ENCODE measurements at places on chromosomes 3 and 15.

GRCh38 chr3:40292637-40293349, 16.7 kb upstream of the EIF1B start:
- DNase-seq, result no peak

DNA sequence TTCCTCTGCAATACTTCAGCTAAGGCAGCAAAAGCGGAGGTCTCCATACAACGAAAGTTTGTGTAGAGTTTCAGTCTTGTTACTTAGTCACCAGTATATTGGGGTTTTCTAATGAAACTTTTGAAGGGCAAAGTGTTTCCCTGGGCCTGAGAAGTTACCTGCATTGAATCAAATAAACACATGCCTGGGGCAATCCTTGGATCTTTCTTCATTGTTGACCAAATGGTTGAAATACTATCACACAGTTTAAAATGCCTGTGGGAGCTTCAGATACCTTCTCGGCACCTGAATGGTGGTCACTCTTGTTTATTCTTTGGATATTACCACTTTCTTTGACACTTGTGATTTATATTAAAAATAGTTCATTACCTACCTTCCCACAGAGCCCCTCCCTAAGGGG, 988 bp upstream of the CHSY1 start:
- DNase-seq, result no peak

DNA sequence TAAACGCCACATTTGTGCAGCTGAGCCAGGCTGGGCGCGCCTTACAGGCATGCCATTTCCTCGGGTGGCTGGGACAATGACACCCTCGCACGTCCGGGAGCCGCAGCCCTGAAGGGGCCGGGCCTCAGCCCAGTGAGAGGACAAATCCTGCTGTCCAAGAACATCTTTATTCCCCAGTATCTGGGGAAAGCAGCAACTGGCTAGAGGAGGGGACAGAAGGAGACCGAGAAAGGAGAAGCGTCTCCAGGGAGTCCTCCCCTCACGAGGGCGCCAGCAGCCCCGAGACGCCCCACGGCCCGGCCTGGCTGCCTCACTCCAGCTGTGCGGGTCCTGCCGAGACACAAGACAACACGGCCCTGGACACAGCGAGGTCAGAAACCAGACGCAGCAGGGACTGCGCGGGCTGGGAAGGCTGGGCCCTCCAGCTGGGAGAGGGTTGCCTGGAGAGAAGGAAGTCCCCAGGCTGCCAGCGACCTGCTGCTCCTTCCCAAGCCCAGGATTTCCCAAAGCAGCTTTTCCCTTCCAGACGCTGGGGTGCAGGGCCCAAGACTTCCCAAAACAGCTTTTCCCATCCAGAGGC, 130.2 kb downstream of the CHSY1 start:
- peak; percentile 65 for DNase-seq

DNA sequence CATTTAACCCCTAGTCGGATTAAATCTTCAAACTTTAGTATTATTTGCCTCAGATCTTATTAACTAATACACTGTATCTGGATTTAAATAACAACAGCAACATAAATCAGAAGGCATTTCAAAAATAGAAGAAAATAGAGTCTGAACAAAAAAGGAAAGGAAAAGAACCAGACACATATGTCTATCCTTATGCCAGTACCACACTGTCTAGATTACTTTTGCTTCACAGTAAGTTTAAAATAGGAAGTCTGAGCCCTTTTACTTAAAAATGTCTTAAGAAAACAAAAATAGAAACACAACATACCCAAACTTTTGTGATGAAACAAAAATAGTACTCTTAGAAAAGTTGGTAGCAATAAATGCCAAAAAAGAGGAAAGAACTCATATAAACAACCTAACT, 1615.8 kb downstream of the SI start:
- DNase-seq, result no peak

GRCh38 chr3:63963496-63963895, 51.3 kb upstream of the SCAANT1 start:
- DNase-seq, result no peak

- DNase-seq, result no peak
These were observed 118.7 kb upstream of the KLHL25 start for GRCh38 chr15:85913461-85913860.

- DNase-seq, result no peak
These were observed 190.8 kb downstream of the ZNF621 start for GRCh38 chr3:40715551-40715950.

DNA sequence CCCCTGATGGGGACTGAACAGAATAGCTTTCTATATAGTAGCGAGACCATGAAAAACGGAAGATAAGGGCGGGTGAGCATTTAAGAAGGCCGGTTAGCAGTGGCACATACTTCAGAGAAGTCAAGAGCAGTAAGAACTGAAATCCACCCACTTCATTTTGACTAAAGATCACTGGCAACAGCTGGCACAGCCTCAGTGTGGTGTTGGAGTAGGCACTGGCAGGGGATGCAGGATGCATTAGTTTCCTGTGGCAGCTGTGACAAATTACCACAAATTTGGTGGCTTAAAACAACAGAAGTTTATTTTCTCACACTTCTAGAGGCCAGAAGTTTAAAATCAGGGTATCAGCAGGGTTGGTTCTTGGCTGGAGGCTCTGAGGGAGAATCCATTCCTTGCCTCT, 176.5 kb downstream of the ADAMTSL3 start:
- no peak for DNase-seq

DNA sequence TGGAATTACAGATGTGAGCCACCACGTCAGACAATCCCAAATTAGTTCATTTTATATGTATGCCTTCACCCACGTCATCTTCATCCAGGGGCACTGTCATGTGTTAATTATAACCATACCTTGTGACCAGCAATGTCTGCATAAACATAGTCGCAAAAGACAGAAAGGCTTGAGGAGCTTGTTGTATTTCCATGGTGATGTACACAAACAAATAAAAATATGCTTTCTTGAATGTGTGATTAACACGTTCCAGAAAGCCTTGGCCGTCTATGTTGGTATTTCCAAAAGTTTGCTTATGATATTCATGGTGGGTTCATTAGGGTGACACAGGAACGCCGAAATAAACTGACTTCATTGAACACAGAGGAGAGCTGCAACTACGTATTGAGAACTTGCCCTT, 524.7 kb upstream of the ZNF717 start:
- peak; percentile 9 for DNase-seq

DNA sequence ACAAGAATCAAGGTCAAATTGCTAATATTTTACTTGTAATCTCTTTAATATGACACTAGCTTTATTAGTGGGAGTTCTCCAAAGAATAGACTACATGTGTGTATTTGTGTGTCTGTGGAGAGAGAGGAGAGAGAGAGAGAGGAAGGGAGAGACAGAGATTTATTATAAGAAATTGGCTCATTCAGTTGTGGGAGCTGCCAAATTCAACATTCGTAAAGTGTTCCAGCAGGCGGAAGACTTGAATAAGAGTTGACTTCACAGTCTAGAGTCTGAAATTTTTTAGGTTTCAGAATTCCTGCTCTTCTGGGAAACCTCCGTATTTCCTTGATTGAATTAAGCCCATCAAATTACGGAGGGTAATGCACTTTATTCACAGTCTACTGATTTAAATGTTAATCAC, 4.7 kb upstream of the CLDN1 start:
- peak; percentile 29 for DNase-seq

- DNase-seq, result no peak
These were observed 25.6 kb downstream of the CPOX start for GRCh38 chr3:98567666-98568270.

- peak; percentile 17 for DNase-seq
These were observed 245.1 kb downstream of the PCCB start for GRCh38 chr3:136495213-136495612.

DNA sequence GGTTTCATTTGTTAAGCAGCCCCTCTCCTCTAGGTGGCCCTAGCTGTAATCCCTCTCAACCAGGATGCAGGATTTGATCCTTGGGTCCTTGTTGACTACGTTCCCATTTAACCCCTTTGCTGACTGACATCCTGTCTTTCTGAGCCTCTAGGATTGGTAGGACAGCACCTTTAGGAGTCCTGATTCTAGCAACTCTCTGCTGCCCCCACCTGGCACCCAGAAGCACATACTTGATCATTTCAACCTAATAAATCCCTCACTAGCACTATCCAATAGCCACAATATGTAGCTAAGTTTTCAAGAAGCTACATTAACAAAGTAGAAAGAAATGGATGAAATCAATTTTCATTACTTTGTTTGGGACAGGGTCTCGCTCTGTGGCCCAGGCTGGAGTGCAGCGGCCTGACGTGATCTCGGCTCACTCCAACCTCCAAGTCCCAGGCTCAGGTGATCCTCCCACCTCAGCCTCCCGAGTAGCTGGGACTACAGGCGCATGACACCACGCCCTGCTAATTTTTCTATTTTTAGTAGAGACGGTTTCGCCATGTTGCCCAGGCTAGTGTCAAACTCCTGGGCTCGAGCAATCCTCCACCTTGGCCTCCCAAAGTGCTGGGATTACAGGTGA, 28.3 kb downstream of the RSL24D1 start:
- DNase-seq, result peak; percentile 70
